Suppressor macrophage treated with lipopolysaccharide for 4 hours (primary cell): ENCODE measurements at places on chromosomes 3 and 15.

DNA sequence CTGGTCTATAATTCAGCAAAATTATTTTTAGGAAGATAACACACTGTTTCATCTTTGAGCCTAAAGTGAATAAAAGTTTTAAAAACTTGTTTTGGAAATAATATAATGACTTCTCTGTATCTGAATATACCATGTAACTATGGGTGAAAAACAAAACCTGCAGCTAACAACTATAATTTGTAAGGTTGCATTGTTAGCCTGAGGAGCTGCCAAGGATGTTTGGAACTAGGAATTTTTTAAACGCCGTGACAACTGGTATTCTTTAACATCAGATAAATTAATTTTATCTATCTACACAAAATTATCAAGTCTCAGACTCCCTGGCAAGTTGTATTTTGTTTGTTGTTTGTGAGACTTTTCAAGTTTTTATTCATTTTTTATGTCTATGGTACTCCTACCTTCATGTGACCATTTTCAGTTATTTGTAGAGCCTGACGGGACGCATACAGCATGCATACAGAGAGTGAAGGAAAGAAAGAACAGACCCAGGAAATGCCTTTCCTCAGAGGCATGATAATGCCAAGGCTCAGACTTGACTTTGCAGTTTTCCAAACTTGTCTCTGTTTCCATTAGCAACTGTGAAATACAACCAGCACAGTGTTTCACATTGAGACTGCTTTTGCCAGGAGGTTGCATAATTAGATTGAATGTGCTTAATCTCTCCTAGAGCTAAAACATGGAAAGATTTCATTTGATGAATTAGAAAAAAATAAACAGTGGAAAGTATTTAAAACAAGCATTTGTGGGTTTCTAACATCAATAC lies 60.8 kb upstream of the ARHGEF26 start:
- DNase-seq = no peak

DNA sequence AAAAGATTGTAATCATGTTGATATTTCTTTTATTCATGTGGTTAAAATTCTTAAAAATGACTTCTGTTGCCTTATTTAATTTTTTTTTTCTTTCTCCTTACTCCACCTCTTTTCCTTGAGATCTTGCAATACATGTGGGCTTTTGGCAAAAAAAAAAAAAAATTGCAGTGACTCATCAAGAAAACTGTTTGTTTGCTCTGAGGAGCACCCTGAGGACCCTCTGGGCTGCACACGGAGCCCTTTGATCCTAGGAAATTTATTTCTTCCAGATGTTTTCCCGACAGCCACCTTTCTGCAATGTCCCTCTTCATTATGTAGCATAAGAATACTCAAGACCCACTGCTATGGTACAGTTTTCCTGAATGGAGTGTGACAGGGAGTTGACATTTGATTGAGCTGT lies 371.7 kb downstream of the ZBTB20 start:
- DNase-seq = no peak

- DNase-seq = no peak
Measured at GRCh38 chr3:190194506-190194905, 73.8 kb upstream of the P3H2 start.

DNA sequence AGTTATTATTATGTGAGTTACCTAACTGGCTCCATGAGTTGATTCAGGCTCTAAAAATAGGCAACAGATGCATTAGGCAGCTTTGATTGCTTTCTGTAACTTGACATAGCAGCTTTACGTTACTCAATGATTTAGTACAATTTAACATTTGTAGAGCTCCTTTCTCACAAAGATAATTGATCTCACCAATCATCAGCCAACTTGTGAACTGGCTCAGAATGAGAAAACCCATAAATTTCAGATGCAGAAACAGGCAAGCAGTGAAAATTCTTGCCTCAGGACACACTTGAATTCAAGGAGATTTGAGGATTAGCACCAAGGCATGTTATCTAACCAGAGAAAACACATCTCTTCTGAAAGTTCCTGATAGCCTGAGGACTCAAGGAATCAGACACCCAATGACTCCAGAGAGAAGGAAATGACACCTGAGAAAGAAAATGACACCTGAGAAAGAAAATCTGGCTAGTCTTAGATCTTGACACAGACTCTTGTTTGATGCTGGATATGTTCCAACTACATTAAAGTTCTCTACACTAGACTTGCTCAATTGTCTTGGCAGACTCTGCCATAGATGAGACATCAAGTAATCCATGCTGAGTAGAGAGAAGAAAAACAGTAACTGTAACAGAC lies 315.1 kb upstream of the CBLB start:
- DNase-seq = no peak

GRCh38 chr3:34934660-34935059 lies 704.7 kb upstream of the ARPP21 start:
- no peak for DNase-seq

DNA sequence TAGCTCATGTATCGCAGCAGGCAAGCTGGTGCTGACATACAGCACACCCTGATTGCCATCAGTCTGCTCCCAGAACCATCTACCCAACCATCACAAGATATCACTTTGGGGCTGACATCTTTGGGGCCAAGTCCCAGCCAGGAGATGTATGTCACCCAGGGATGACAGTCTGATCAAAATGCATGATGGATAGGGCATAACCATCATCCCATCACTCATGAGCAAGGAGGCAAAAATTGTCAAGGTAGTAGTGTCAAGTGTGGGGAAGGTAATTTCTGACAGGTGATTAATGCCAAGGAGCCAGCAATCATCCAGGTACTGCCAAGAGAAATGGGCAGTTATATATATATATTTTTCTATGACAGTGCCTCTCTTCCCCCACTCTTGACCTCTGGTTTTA lies 277.4 kb downstream of the WDR72 start:
- DNase-seq = no peak
